Neural progenitor cell (in vitro differentiated cells): ENCODE measurements at places on chromosomes 16 and 17. TPM values are rescaled to one million over a fixed set of nuclear protein-coding genes. Genes with fewer than 3 reads are reported as not detected.

- DNase-seq = no peak
These were observed 14.3 kb upstream of the ATF7IP2 start for GRCh38 chr16:10371592-10371991.

ESRP2 gene
- total RNA-seq = 1.5 and 5.4 TPM in 2 replicates

TMEM88 gene
- total RNA-seq = 13.8 and 53.7 TPM in 2 replicates

DNA sequence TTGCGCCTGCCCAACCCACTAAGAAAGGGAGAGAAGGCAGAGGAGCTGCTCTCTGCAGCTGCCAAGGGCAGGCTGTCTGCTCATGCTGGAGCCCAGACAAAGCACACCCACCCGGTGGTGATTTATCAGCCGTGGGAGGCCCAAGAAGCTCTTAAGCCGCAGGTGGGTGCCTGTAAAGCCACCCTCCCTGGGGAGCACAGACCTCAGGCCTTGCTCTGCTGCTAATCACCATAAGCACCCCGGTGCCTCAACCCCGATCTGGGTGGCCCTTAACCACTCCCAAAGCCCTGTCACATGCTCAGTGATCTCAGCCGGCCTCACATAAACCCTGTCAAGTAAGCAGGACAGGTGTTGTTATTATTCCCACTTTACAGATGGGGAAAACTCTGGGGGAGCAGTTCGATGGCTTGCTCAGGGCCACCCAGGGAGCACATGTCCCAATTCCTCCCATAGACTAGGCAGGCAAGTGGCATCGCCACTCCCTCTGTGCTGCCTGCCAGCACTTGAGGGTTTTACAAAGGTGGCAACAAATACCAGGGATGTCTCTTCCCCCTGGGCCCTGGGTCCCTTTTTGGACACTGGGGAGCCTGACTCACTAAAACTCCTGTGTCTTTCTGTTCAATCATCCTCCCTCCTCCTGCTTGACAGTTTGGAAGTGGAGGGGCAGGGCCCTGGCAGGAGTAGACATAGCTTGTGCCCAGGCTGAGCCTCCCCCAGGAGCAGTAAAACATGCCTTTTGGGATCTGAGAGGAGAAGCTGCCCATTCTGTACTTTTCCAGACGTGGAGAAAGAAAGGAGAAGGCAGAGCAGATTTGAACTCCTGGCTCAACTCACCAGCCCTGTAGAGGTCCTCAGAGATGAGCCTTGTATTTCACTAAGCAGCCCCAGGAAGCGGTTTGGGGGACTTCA lies 299.3 kb downstream of the SOX9 start:
- no peak for DNase-seq

- no peak for DNase-seq
These were observed 52.4 kb upstream of the MRPS23 start for GRCh38 chr17:57902117-57902799.
